ENCODE measurements at places on chromosomes 2 and 18.

- DNase-seq: no peak
These were observed 600 bp downstream of the KATNAL2 start for GRCh38 chr18:46917803-46918600.

GRCh38 chr18:3599195-3599594 is 149.2 kb downstream of the TGIF1 start:
- DNase-seq: no peak

DNA sequence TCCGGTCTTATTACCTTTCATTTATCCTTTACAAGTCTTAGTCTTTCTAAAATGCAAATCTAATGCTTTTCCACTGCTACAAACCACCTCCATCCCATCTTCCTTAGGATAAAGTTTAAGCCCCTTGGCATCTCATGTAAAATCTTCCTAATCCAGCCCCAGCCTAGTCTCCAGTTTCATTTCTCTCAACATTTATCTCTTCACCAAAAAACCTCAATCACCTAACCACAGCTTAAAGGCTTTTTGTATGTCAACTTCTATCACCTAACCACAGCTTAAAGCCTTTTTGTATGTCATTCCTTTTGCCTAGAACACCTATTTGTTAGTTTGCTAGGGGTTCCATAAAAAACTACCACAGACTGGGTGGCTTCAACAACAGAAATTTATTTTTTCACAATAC is 4.2 kb downstream of the TRAK2 start:
- no peak for DNase-seq

DNA sequence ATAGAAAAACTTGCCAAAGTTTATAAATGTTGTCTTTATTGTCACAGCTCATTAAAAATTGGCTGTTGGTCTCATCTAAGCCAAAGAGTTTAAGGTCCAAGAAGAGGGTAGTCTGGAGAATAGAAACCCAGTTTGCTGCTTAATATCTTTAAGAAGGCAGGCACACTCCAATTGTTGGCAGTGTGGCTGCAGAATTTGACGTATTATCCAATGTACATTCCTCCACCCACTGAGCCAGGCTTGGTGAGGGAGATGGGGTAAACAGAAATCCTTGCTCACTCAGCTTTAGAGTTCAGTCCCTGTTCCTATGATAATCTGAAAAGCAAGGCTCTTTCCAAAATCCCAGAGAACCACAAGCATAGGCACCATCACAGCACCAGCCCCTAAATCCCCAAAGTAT is 10.7 kb upstream of the ADD2 start:
- DNase-seq: no peak

GRCh38 chr2:194271293-194271961 is 1385.6 kb upstream of the SLC39A10 start:
- DNase-seq: no peak

GRCh38 chr2:104965900-104966299 is 72.0 kb upstream of the MRPS9 start:
- DNase-seq: no peak

DNA sequence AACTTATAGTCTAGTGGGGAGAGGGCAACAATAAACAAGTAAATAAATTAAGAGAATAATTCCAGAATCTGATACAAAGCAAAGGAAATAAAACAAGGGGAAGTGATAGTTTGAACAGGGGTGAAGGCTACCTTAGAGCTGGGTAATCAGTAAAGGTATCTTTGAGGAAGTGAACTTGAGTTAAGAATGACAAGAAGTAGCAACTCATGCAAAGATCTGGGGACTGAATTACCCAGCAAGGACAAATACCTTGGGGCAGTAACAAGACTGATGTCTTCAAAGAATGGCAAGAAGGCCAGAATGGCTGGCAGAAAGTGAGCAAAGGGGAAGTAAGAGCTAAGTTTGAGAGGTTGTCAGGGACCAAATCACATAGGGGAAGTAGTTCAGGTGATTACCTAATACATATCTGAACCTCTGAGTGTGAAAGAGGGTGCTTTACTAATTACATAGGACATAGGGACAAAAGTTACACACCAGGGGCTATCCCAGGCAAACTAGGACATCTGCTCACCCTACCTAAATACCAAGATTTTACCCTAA is 244.6 kb upstream of the HNRNPA3 start:
- DNase-seq: no peak
